Muscle of back (tissue), 13 donors: ENCODE measurements at places on chromosomes 4 and X. TPM values are rescaled to one million over a fixed set of nuclear protein-coding genes. Genes with fewer than 3 reads are reported as not detected.

DNA sequence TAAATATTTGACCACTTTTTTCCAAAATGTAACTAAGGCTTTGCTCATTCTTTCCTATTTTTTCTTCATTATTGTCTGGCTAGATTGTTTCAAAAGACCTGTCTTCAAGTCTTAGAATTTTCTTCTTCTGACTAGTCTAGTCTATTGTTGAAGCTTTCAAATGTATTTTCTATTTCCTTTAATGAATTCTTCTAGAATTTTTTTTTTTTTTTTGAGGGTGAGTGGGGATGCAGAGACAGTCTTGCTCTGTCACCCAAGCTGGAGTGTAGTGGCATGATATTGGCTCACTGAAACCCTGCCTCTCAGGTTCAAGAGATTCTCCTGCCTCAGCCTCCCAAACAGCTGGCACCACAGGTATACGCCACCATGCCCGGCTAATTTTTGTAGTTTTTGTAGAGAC, 141.4 kb downstream of the TET2 start:
- DNase-seq = no peak

- DNase-seq = no peak
These were observed 72.7 kb upstream of the DCLK2 start for GRCh38 chr4:150005537-150005936.

DNA sequence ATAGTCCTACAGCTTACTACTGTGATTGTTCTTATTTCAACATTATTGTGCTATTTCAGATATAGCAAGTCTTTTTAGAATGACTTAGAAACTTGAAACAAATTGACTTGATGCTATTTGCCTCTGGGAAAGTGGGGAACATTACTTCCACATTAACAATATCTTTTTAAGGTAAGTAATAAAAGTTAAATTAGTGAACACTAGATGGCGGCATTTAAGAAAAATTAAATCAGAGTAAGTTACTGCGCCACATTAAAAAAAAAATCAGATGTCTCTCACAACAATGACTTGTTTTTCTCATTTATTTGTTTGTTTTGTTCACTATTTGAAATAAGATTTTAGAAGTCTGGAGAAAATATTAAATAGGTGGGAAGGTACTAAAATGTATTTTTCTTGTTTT, 1026.9 kb upstream of the SLIT2 start:
- peak; percentile 13 for DNase-seq

DNA sequence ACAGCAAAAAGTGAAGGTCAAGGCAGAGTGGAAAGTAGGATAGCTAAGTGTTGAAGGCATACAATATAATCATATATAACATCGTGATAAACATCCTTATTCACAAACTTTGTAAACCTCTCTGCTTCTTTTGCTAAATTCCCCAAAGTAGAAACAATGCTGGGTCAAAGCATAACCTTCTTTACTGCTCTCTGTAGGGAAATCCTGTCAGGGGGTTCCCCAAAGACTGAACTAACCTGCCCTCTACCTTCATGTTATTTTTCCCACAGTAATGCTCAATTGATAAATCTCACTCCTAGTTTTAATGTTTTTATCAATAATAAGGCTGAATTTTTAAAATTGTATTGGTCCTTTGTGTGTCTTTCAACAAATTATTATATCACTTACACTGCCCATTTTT, 55.7 kb downstream of the DCHS2 start:
- DNase-seq = no peak

GRCh38 chr4:78418406-78418805, 133.2 kb upstream of the ANXA3 start:
- DNase-seq = no peak

The SLC7A11 gene
- 0.60 TPM for polyA plus RNA-seq

GRCh38 chr4:1080961-1081688, 32.2 kb downstream of the RNF212 start:
- no peak for DNase-seq

DNA sequence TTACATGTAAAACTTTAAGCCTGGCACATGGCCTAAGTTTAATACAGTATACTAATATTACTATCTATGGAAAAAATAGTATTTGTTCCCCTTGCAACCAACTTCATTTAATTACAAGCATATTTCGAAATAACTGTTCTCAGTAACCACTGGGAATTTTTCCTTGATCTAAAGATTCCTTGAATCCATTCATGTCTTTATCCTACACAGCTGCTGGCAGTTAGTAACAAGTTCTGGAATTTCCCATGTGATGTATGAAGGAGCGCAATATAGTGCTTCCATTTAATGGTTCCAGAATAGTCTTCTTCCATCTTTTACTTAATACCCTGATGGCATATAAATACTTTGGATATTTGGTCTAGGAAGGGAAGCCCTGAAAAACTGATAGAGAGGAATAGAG, 136.5 kb downstream of the AASDH start:
- DNase-seq = peak; percentile 52

DNA sequence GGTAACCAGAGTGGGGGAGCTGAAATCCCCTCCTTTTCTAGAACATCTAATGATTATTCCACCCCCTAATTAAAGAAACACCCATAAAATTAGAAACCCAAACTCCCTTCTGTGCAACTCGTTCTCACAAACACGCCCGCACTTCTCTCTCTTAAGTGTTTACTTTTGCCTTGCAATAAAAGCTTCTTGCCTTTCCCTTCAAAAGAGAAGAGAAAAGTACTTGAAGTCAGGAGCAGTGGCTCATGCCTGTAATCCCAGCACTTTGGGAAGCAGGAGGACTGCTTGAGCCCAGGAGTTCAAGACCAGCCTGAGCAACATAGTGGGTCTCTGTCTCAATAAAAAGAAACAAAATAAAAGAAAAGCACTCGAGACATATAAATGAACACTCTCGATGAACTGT, 3.6 kb upstream of the GPR173 start:
- DNase-seq = no peak

DNA sequence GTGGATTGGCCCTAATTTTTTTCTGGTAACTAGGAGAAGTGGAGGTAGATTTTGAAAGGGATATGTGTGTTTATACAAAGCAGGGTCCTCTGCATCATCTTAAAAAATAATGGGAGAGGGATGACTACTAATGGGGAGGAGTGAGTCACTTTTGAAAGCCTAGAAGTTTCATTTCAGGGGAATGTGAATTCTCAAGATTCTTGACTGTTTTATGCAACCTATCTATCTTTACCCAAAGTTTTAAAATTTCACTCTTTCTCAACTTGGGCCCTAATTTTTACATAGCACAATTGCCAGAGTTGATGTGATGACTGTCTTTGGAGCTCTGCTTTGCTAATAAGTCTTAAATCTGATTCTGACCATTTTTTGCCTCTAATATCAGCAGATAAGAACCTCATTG, 445.2 kb downstream of the GRXCR1 start:
- DNase-seq = no peak

The TEX13D gene
- polyA plus RNA-seq = not detected

The NLRP2B gene
- polyA plus RNA-seq = not detected

DNA sequence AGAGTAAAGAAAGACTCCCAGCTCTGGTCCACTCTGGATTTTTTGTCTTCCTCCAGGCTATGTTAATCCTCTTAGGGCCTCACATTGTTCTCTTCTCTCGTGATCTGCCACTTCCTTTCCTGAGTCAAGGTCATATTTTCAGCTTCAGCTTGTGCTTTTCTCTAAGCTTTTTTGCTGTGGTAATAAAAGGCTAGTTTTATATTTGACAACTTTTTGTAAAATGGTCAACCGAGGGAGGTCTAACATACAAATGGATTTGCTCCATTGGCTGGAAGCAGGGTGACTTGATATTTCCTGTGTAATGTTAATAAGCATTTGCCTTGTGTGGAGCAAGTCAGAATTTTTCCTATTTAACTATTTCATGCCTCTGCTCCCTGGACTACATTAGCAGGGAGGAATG, 239.7 kb downstream of the RAB28 start:
- no peak for DNase-seq

DNA sequence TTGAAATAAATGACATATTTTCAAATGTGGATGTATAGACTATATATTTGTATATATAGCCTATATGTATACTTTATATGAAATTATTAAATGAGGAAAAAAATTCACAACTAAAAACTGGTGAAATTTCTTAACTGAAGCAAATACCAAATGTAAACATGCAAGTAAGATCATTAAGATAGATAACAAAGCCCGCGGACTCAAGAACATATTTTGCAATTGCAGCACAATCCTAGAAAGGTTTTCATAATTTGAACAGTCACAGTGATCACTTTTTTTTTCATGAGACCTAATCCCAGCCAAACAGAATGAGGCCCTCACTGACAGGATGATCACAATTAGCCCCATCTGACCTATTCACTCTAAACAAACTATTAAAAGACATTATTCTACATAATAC, 123.2 kb downstream of the SPOCK3 start:
- no peak for DNase-seq

- peak; percentile 38 for DNase-seq
These were observed 167.5 kb downstream of the ADGRA3 start for GRCh38 chr4:22348410-22348809.

DNA sequence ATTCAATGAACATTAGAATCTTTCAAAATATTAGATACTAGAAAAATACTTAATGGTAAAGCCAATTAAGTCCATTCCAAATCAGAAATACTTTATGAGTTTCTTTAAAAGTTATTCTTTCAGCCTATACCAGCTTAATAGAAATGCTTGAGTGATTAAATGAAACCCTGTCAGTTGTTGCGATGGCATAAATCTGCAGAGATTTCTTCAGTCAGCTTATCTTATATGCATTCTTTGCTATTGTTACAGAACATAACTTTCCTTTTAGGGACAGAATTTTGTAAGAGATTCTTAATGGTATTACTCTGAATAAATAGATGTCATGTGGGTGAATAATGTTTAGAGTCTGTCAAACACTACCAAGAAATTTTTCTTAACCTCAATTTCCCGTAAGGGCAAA, 325.0 kb upstream of the HAND2 start:
- DNase-seq = no peak

DNA sequence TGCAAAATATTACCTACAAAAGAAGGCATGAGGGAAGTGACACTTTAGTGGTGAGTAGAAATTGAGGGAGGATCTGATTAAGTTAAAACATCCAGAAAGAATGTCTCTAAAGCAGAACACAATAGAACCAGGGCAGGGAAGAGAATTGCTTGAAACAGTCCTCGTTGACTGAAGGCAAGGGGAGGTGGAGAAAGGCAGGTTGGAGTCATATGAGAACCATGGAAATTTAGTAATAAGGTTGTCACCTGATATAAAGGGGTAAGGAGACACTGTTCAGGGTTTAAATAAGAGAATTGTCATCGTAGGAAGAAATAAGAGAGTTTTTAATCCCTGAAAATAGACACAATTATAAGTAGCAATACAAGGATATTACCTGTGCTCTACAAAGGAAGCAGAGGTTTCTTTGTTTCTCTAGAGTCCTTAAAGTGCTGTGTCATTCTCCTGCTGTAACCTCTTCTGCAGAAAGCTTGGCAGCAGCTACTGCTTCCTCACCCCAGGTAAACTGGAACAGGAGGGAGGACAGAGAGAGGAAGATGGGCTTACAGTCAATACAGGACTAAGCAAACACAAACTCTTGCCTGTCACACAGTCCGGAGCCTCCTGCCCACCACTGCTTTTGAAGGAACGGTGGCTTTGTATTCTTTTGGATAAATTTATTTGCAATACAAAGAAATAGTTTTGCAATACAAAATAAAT, 258.4 kb downstream of the PPARGC1A start:
- no peak for DNase-seq

The MAGEB10 gene
- not detected for polyA plus RNA-seq

GRCh38 chrX:1536712-1537030, 314 bp downstream of the P2RY8 start:
- DNase-seq = no peak

The IQCM gene
- polyA plus RNA-seq = not detected

DNA sequence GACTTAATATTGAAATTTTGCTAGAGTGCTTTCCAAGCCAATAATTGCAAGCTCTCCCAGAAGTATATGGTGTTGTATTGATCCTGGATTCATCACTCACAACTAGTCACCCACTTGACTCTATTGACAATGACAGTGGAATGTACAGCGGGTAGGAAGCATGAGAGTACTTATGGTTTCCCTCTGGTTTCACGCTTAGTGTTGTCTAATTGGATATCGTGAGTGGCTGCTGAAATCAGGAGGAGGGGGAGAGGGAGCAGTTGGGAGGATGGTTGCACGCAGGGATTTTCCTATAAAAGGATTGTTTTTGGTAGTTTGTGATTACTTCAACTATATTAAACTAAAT, 1819.5 kb upstream of the TENM3 start:
- DNase-seq = no peak

- DNase-seq = no peak
These were observed 311.6 kb downstream of the FAM133A start for GRCh38 chrX:93985344-93986307.

GRCh38 chr4:77104791-77105540, 29.2 kb upstream of the CCNI start:
- peak; percentile 53 for DNase-seq

DNA sequence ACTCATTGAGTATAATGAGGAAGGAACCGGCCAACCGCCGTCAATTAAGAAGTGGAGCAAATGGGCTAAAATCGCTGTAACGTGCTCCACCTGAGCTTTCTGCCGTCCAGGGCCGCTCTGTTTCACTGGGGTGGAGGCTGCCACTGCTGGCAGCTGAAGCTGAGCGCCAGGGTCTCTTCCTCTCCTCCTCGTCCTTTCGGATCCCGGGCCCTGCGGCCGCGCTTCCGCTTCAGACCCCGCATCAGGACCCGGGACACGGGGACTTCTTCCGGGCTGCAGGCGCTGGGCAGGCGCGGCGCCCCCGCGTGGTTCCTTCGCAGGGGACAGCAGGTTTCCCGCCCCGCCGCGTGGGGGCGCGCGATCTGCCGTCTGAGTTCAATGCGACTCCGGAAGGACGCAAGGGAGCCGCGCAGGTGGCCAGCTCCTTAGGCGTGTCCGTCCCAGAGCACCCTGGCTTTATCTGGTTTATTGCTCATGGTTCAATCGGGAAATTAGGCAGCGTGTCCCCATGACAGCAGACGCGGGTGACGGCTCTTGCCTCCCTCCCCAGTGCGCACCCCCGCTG, 519.8 kb downstream of the TRIML1 start:
- no peak for DNase-seq

DNA sequence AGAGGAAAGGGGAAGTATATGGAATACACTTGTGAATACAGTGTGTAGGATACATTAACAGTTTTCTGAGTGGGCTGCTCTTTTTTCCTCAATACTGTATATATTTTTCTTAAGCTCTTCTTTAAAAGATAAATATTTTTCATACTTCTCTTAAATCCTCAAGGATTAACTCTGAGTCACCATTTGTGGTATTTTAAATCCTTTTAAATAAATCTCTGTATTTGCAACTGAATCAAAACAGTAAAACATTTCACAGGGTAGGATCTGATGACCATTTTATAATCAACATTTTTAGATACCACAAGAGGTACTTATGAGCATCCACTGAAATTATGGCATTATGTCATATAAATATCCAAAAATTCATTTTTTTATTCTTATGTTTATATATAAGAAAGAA, 87.6 kb downstream of the GAB1 start:
- DNase-seq = no peak

The NDUFC1 gene
- polyA plus RNA-seq = 57.2 TPM

The BTK gene
- polyA plus RNA-seq = 2.5 TPM
